Right atrium auricular region (tissue), 2 donors: ENCODE measurements at places on chromosomes 4 and X.
A peak's percentile ranks its signal among the peaks of the same experiment; 100 is the strongest.

DNA sequence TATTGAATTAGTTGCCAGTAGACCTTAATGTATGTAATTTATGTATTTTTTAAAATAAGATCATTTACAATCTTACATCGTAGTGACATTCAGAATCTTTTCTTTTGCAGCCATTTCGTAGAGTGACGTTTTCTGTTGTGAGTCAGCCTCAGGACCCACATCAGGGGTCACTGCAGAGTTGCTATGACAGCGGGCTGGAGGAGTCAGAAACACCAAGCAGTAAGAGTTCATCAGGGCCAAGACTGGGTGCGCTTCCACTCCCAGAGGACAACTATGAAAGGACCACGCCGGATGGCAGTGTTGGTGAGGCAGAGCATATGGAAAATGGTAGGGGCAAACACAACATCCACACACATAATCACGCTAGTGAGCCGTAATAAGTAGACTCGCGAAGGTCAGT, 199.9 kb downstream of the PCDH7 start:
- H3K27ac ChIP-seq, result no peak overlapping the region
- DNase-seq, result no peak
- no peaks in the 10 kb centered on the region for H3K27me3 ChIP-seq
- no peaks in the 10 kb centered on the region for H3K4me1 ChIP-seq
- H3K4me3 ChIP-seq, result no peak overlapping the region

DNA sequence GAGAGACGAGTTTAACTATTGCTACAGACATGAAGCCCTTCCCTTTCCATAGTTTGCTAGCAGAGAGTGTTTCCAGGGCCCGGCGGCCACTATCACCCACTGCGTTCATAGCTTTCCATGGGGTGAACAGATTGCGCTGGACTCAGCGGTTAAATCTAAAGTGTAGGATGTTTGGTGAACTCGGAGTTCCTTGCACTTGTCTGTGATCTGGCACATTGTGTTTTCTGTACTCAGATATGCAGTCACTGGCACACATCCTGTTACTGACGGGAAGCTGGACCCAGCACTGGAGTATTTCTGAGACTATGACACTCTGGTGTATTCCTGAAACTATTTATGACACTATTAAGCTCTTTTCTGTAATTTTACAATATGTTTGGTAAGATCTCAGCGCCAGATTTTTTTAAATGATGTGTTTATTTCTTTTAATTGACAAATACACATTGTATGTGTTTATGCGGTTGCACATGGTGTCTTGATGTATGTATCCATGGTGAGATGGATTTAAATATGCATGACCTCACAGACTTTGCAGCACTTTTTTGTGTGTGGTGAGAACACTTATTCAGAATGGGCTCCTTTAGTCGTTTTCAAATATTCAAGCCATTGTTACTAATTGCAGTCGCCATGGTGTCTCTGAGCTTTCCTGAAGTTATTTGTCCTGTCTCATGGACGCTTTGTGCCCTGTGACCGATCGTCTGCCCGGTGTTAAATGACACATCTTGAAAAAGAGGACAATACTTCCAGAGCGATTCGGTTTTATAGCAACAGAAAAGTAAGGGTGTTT, 14.1 kb downstream of the CD99 start:
- no peak overlapping the region for H3K4me3 ChIP-seq
- no peak for DNase-seq
- no peaks in the 10 kb centered on the region for H3K27me3 ChIP-seq
- no peaks in the 10 kb centered on the region for H3K36me3 ChIP-seq
- peaks cover 93% of the 10 kb centered on the region for H3K4me1 ChIP-seq

DNA sequence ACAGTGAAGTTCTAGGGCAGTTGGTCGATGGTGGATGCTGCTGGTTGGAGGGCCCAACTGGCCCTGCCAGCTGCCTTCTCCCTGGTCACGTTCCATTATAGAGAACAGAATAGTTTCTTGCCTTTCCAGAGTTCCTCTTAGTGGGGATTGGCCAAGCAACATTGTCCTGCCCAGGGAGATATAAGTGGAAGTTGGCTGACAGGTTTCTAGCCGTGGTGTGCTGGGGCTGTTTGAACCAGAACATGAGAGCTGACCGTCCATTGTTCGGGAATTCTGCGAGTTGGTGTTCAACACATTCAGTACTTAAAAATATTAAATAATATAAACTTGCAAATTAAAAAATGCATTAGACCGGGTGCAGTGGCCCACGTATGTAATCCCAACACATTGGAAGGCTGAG, 3.5 kb upstream of the AFAP1 start:
- peaks cover 23% of the 10 kb centered on the region for H3K4me1 ChIP-seq
- no peaks in the 10 kb centered on the region for H3K27me3 ChIP-seq
- no peak overlapping the region for H3K27ac ChIP-seq
- H3K4me3 ChIP-seq, result no peak overlapping the region

DNA sequence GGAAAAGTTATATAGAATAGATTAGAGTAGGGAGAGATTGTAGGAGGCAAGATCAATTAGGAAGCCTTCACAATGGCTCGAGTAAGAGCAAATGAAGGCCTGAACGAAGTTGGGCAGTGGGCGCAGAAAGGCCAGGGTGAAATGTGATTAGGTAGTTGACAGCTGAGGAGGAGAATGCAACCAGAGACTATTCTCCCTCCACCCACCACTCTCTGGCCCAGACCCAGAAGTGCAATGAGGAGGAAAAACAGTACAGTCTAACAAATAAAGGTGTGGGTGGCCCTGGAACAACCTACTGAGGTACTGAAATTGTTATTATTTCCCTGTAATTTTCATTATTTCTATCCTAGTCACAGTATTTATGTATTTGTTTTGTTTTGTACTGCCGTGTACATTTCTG, 176.7 kb downstream of the SLC39A8 start:
- no peak for DNase-seq
- H3K27ac ChIP-seq, result no peak overlapping the region
- no peaks in the 10 kb centered on the region for H3K36me3 ChIP-seq
- H3K27me3 ChIP-seq, result no peaks in the 10 kb centered on the region
- no peak overlapping the region for H3K4me3 ChIP-seq

DNA sequence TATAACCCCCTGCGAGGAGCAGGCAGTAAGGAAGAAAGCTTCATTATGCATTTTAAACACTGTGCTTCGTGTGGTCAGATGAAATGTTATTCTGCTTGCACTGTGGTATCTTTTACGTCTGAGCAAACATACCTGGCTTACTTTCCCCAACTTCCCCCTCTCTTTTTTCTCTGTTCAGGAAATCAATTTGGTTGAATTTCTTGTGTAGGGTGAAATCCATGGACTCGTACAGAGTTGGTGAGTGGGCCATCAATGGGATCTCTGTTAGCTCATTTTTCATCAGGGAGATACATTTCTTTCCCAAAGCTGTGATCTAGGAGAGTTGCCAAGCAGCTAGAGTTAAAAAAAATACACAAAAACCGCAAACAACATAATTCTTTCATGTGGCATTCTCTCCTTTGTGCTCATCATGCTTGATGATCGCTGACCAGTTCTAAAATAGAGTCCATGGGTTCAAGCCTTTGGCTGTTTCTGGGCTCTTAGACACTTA, 98.5 kb downstream of the FRAS1 start:
- no peak overlapping the region for H3K27ac ChIP-seq
- H3K27me3 ChIP-seq, result no peaks in the 10 kb centered on the region
- H3K36me3 ChIP-seq, result no peaks in the 10 kb centered on the region
- no peak for DNase-seq

DNA sequence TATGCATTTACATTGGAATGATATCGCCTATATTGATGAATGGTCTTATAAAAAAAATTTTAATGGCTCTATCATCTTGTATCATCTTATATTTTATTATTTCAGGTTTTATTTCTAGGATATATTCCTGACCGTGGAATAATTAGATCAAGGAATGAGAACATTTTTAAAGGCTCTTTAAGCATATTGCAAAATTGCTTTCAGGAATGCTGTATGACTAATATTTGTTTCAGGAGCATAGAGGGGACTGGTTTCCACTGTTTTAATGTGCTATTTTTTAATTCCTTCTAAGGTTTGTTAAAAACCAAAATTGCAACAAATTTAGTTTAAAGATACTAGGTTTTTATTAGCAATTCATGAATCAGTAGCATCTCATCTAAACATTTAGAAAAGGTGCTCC, 120.2 kb downstream of the BMPR1B start:
- H3K4me1 ChIP-seq, result no peaks in the 10 kb centered on the region
- H3K27ac ChIP-seq, result no peak overlapping the region
- DNase-seq, result no peak
- H3K36me3 ChIP-seq, result no peaks in the 10 kb centered on the region
- no peak overlapping the region for H3K4me3 ChIP-seq

GRCh38 chr4:182578402-182578801, 335.2 kb downstream of the TENM3 start:
- no peaks in the 10 kb centered on the region for H3K4me1 ChIP-seq
- H3K4me3 ChIP-seq, result no peak overlapping the region
- H3K27ac ChIP-seq, result no peak overlapping the region
- no peaks in the 10 kb centered on the region for H3K36me3 ChIP-seq
- H3K27me3 ChIP-seq, result no peaks in the 10 kb centered on the region

- no peaks in the 10 kb centered on the region for H3K4me1 ChIP-seq
- no peak for DNase-seq
- no peak overlapping the region for H3K4me3 ChIP-seq
Observed at GRCh38 chr4:38531141-38531727, 132.8 kb upstream of the KLF3 start.

GRCh38 chrX:85136409-85136808, 107.2 kb downstream of the SATL1 start:
- H3K27me3 ChIP-seq, result no peaks in the 10 kb centered on the region
- no peaks in the 10 kb centered on the region for H3K4me1 ChIP-seq
- DNase-seq, result no peak

- no peak for DNase-seq
- no peak overlapping the region for H3K27ac ChIP-seq
- H3K27me3 ChIP-seq, result no peaks in the 10 kb centered on the region
- H3K4me1 ChIP-seq, result no peaks in the 10 kb centered on the region
- no peak overlapping the region for H3K4me3 ChIP-seq
- H3K36me3 ChIP-seq, result no peaks in the 10 kb centered on the region
Observed at GRCh38 chr4:79676705-79677104, 268.7 kb upstream of the GK2 start.

GRCh38 chr4:65798498-65799127, 128.3 kb upstream of the EPHA5 start:
- H3K27ac ChIP-seq, result no peak overlapping the region
- H3K4me3 ChIP-seq, result no peak overlapping the region
- no peaks in the 10 kb centered on the region for H3K27me3 ChIP-seq
- DNase-seq, result no peak
- no peaks in the 10 kb centered on the region for H3K4me1 ChIP-seq

- H3K27ac ChIP-seq, result no peak overlapping the region
- no peak for DNase-seq
- H3K4me1 ChIP-seq, result no peaks in the 10 kb centered on the region
- no peaks in the 10 kb centered on the region for H3K27me3 ChIP-seq
Observed at GRCh38 chrX:153153516-153153915, 25.6 kb upstream of the MAGEA1 start.

DNA sequence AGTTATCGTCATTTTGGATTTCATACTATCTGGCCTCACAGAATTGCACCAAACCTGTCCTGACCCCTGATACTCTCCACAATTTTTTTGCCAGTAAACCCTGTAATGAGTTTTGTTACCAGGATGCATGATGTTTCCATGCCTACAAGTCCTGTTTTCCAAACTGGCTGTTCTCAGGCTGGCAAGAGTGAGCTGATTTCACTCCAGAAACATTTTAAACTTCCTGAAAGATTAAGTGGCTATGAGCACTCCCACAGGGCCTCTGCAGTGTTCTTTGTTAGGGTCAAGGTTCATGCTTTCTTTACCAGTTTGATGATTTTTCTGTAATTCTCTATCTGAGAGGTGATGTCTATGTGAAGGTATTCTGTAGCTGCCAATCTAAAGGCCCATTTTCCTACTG, 31.7 kb upstream of the PDLIM3 start:
- peak; percentile 82 for DNase-seq
- peaks cover 37% of the 10 kb centered on the region for H3K4me1 ChIP-seq
- no peaks in the 10 kb centered on the region for H3K36me3 ChIP-seq
- no peak overlapping the region for H3K4me3 ChIP-seq
- H3K27me3 ChIP-seq, result no peaks in the 10 kb centered on the region
- peak overlapping the region; percentile 90 for H3K27ac ChIP-seq

DNA sequence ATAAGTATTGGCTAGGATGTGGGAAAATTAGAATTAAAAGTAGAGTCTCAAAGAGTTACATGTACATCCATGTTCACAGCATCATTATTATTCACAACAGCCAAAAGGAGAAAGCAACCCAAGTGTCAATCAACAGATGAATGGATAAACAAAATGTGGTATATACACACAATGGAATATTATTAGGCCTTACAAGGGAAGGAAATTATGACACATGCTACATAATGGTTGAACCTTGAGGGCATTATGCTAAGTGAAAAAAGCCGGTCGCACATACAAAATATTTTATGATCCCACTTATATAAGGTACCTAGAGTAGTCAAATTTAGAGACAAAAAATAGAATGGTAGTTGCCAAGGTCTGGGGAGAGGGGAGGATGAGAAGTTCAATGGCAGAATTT, 80.1 kb downstream of the HUWE1 start:
- H3K27ac ChIP-seq, result no peak overlapping the region
- H3K4me3 ChIP-seq, result no peak overlapping the region
- no peaks in the 10 kb centered on the region for H3K27me3 ChIP-seq
- DNase-seq, result no peak
- no peaks in the 10 kb centered on the region for H3K4me1 ChIP-seq

- no peak overlapping the region for H3K4me3 ChIP-seq
- no peaks in the 10 kb centered on the region for H3K27me3 ChIP-seq
- DNase-seq, result no peak
- no peak overlapping the region for H3K27ac ChIP-seq
- H3K36me3 ChIP-seq, result no peaks in the 10 kb centered on the region
- no peaks in the 10 kb centered on the region for H3K4me1 ChIP-seq
Observed at GRCh38 chr4:21986307-21986706, 37.7 kb upstream of the KCNIP4 start.

DNA sequence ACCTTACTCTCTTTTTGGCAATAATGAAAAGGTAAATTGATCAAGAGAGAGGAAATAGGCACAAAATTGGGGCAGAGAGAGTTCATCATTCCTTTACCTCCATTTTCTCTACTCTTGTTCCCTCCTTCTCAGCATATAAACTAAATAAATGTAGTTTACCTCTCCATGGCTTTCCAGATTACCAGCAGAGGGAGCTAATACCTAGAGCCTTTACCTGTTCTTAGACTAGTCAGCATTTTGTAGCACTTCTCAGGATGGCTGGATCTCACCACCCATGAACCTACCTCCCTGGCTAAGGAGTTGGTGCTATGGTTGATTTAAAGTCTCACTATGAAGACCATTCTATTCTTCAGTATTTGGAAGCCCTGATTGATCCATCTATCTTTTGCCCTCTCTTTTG, 15.7 kb downstream of the OFD1 start:
- peaks cover 17% of the 10 kb centered on the region for H3K36me3 ChIP-seq
- no peaks in the 10 kb centered on the region for H3K27me3 ChIP-seq
- no peak overlapping the region for H3K4me3 ChIP-seq

DNA sequence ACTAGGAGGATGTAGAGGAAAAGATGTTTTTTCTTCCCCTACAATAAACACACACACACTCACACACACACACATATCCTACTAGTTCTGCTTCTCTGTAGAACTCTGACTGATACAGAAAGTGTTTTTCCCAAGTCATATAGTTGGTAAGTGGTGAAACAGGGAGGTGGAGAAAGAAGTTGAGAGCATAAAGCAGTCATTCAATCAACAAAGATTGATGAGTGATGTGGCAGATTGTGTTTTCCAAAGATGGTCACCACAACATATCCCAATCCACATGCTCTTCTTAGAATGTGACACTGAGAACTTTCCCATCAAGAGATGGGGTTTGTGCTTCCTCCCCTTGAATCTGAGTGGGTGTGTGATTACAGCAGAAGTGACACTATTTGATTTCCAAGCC, 123.4 kb upstream of the ATP6AP2 start:
- DNase-seq, result no peak
- H3K4me3 ChIP-seq, result no peak overlapping the region
- H3K36me3 ChIP-seq, result no peaks in the 10 kb centered on the region
- no peaks in the 10 kb centered on the region for H3K4me1 ChIP-seq
- no peak overlapping the region for H3K27ac ChIP-seq
- H3K27me3 ChIP-seq, result no peaks in the 10 kb centered on the region
